ENCODE measurements at places on chromosomes 5 and 9. TPM values are rescaled to one million over a fixed set of nuclear protein-coding genes. Genes with fewer than 3 reads are reported as not detected.
A peak's percentile ranks its signal among the peaks of the same experiment; 100 is the strongest.

Gene ZNF354B
- total RNA-seq, result 16.4 TPM

Gene SV2C
- total RNA-seq, result 0.32 TPM

DNA sequence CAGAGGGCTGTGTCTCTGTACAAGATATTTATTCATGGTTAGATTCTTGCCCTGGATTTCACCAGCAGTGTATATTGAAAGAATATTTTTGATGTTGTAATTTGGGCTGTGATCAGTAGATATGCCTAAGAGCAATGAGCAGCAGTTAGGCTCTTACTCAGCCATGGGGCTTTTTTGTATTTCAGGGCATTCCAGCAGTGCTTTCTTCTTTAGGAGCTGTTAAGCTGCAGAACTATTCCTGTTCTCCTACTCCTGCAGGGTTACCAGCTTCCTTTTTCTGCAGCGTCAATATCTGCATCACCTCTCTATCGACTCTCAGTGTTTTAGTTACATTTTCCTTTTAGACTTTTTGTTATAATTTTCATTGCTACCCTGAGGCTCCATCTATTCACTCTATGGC, 206.2 kb downstream of the SLCO4C1 start:
- H3K4me1 ChIP-seq, result no peaks in the 10 kb centered on the region
- DNase-seq, result no peak
- no peaks in the 10 kb centered on the region for H3K27me3 ChIP-seq
- H3K27ac ChIP-seq, result no peak overlapping the region

DNA sequence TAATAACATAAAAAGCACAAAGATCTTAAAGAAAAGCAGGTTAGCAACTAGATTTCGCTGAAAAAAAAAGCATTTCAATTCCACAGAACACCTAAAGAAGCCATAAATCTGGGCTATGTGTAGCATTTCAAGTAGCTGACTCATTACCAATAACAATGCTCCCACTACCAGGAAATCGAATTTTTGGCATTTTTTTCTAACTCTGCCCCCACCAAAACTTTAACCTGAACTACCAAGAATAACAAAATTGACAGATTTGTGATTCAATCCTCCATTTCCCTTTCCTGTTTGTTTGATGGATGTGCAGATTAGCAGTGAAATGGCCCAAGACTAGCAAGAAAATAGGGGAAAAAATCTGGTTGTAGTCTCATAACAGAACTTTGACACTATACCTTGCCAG, 180.2 kb downstream of the RASEF start:
- H3K4me3 ChIP-seq, result no peak overlapping the region
- no peak overlapping the region for H3K27ac ChIP-seq
- H3K4me1 ChIP-seq, result no peaks in the 10 kb centered on the region
- DNase-seq, result no peak
- H3K36me3 ChIP-seq, result no peaks in the 10 kb centered on the region

- H3K27me3 ChIP-seq, result no peaks in the 10 kb centered on the region
- H3K4me3 ChIP-seq, result peak overlapping the region; percentile 85
- H3K4me1 ChIP-seq, result peaks cover 14% of the 10 kb centered on the region
- no peaks in the 10 kb centered on the region for H3K36me3 ChIP-seq
Observed at GRCh38 chr5:141848744-141849414, 29.3 kb downstream of the PCDH1 start.

GRCh38 chr9:76916231-76916630, 10.3 kb upstream of the PRUNE2 start:
- H3K36me3 ChIP-seq, result no peaks in the 10 kb centered on the region
- no peaks in the 10 kb centered on the region for H3K27me3 ChIP-seq
- DNase-seq, result no peak
- H3K27ac ChIP-seq, result no peak overlapping the region
- no peak overlapping the region for H3K4me3 ChIP-seq
- H3K4me1 ChIP-seq, result peaks cover 3% of the 10 kb centered on the region

DNA sequence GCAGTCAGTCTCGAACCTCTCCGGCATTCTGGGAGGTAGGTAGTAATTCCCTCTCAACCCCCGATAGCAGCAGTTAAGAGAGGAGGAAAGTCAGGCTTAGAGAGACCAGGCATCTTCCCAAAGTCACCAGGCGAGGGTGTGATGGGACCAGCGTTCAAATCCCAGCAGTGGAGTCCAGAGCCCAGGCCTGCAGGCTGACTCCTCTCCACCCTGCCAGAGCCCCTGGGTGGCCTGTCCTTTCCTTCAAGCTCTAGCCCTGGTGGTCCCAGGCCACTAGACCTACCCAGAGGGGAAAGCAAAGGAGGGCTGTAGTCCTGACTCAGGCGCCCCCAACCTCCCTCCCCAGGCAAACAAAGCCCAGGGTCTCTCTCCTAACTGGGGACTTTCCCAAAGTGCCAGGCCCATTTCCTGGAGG, 4.2 kb upstream of the NR5A1 start:
- no peak for DNase-seq
- no peak overlapping the region for H3K27ac ChIP-seq
- H3K4me1 ChIP-seq, result no peaks in the 10 kb centered on the region
- no peak overlapping the region for H3K4me3 ChIP-seq

DNA sequence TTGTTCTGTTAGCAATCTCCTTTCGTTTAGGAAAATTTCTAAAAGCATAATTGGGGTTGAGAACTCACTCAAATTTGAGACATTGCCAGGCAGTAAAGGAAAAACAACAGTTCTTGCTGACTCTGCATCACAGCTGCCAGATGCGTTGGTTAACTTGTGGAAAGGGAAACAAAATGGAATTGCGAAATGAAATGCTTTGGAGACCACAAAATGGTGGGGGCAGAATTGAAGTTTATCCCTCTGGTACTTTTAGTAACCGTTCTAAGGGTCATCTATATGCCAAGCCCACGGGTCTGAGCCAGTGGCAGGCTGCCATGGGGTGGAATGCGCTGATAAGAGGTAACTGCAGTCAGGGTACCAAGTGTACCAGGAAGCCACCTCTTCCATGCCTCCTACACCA, 28.6 kb upstream of the SELENOP start:
- no peaks in the 10 kb centered on the region for H3K4me1 ChIP-seq
- DNase-seq, result no peak
- H3K4me3 ChIP-seq, result no peak overlapping the region
- H3K27ac ChIP-seq, result no peak overlapping the region
- no peaks in the 10 kb centered on the region for H3K36me3 ChIP-seq

DNA sequence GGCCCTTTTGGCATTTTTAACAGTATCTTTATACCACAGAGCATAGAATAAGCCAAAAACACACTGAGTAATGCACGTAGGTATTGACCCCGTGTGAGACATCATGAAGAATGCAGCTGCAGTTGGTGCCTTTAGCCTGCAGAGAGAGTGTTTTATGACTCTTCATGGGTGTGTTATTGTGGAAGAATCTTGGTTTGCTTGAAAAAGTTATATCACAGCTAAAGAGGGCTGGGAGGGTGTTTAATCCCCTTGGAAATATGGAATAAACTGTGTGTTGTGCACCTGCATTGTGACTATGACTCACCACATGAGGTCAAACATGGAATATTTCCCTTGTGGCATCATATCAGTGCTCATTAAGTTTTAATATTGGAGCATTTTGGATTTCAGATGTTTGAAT, 458.7 kb downstream of the CDH9 start:
- no peaks in the 10 kb centered on the region for H3K27me3 ChIP-seq
- H3K36me3 ChIP-seq, result no peaks in the 10 kb centered on the region
- no peak for DNase-seq

All from activated T-helper 2 cell treated with anti-CD3 and anti-CD28 coated beads, Interferon-gamma antibody, Interleukin-2, Interleukin-4, amounts not matched to agents 10 μg/mL and 5 μg/mL and 100 μg/mL, durations not matched to agents 14 hours and 24 hours and 36 hours (primary cell).